ENCODE measurements at places on chromosomes 12 and 14.
A peak's percentile ranks its signal among the peaks of the same experiment; 100 is the strongest.

- no peak for DNase-seq
Observed at GRCh38 chr12:102501773-102502172, 21.4 kb upstream of the IGF1 start.

GRCh38 chr14:89430391-89431236, 13.6 kb upstream of the FOXN3 start:
- DNase-seq: peak; percentile 56

DNA sequence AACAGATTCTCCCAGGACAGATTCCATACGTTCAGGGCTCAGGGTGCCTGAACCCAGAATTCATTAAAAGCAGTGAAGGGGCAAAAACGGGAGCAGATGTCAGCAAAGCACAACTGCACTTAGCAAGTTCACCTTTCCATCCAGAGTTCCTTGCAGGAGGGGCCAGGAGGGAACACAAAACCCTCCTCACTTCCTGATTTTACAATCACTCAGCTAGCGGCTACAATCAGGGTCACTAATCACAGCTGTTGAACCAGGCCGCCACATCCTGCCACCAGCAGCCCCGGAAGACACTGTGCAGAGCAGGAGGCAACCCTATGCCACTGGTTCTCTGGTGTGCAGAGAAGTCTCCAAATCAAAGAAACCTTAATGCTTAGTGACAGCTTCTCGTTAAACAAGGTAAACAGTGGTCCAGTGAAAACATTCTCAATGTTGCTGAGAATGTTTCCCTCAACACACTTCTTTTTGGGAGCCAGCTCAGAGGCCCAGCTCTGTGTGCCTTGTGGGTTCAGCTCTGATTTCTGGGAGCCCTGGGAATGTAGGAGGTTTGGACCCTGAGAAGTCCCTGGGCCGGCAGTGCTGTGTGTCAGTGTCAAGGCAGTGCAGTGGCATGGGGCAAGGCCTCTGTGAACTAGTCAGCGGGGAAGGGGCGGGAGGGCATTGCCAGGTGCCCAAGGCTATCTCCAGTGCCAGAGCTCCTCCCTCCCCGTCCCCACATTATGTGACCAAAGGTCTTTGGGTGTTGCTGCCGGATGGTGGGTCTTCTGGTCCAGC, 54.5 kb downstream of the VCPKMT start:
- DNase-seq: peak; percentile 78

DNA sequence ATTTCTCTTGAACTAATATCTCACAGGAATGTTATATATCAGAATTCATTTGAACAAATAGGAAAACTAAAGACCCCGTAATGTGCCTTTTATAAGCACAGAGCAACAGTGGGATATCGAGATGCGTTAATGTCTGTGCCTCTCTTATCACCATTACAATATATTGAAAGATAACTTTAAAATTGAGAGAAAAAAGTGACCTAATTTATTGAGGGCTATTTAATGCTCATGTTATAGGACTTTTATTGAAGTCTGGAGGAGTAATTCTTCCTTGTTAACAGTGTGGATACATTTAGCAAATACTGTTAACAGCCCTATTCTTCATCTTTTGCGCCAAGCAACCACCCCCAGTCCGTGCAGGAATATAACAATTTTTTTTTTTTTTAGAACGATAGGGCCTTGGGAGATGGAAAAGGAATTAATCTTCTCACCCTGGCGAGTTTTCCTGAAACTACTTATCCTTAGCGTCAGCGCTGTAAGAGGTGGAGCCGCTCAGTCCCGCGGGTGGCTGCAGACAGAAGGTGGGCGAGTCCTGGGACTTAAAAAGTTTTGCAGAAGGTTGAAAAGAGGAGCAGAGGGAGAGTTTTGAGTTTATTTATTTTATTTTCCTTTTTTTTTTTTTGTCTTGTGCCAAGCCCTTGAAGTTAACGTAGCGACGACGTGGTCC, 11.0 kb downstream of the FOXG1 start:
- DNase-seq: no peak

GRCh38 chr12:127162902-127163301, 1104.1 kb upstream of the TMEM132C start:
- peak; percentile 19 for DNase-seq

GRCh38 chr12:45575823-45576475, 153.6 kb upstream of the ARID2 start:
- no peak for DNase-seq

GRCh38 chr12:14558473-14558959, 9.2 kb downstream of the PLBD1 start:
- no peak for DNase-seq

DNA sequence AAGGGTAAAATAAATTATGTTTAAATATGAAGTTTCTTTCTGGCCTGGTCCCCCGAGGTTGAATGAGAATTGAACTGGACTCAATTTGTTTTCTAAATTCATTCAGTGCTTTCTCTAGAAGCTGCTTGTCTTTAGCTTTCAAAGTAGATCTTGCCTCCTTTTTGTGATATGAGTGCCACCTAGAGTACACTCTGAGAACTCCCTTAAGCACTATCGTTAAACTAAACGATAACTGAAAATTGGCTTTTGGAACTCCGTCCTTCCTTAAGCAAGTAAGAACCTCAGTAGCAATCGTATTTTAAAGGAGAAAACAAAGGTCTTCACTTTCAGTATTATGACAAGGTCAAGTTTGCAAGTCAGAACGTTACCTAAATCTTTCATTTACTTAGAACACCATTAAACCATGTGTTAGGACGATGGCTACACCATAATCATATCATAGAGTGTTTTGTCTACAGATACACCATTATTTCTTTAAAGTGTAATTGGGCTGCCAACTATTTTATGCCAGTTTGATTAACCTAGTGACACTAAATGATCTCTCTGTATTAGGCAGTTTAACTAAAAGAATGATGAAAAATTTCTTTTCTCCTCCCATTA, 364.8 kb downstream of the SNAPC1 start:
- no peak for DNase-seq

DNA sequence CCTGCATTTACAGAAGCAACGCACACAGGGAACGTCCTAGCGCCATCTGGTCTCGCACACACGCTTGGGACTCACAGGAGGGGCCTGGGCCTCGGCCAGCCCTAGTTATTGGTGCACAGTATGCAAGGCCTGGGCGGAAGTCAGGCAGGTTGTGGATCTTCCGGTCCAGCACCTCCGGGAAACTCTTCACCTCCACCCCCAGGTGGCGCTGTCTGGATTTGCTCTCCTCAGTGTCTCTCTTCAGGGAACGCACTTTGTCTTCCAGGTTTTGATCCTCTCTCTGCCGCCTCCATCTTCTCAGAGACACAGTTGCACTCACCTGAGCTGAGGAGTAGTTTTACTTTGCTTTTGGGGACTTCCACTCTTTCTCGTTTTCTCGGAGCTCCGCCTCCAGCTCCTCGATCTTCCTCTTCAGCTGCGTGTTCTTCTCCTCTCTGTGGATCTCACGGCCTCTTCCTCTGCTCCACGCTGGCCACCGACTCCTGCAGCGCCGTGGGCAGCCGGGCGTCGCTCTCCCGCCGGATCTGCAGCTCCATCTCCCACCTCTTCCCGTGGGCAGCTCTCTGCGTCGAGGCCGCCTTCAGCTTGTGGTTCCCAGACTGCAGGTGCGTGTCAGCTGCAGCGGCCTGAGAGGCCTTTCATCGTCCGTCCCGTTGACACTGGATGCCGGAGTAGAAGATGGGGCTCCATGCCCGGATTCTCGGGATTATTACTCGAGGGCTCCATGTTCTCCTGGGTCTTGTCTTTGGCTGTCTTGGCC, 933.8 kb downstream of the TMEM121 start:
- peak; percentile 81 for DNase-seq

- DNase-seq: no peak
Observed at GRCh38 chr12:99067171-99067785, 422.2 kb downstream of the APAF1 start.

- DNase-seq: no peak
Observed at GRCh38 chr14:61362072-61362750, 40.8 kb downstream of the PRKCH start.

DNA sequence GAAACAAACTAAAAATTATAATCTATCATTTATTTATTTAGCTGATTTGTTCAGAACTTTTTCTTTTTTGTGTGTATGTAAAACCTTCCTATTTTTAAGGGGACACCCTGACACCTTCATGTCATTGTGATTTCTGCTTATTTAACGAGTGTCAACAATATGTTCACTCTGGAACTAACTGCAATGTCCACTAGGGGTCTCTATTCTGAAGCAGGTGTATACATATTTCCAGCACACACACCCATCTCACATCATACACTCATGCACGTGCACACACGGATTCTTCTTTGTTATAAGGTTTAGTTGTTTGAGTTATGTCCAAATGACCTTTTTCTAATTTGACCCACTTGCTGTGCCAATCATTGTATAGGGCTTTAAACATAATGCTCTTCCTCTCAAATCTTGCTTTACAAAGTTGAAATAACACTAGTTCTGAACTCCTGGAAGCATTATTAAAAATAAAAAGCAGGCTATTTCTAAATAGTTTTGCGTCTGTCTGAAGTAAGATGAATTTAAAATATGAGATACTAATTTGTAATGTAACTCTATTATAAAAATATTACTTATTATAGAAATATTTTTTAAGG, 15.5 kb downstream of the E2F7 start:
- no peak for DNase-seq

- no peak for DNase-seq
Observed at GRCh38 chr14:102223682-102224081, 81.3 kb downstream of the MOK start.

GRCh38 chr12:64025174-64025958, 180.9 kb downstream of the SRGAP1 start:
- no peak for DNase-seq

DNA sequence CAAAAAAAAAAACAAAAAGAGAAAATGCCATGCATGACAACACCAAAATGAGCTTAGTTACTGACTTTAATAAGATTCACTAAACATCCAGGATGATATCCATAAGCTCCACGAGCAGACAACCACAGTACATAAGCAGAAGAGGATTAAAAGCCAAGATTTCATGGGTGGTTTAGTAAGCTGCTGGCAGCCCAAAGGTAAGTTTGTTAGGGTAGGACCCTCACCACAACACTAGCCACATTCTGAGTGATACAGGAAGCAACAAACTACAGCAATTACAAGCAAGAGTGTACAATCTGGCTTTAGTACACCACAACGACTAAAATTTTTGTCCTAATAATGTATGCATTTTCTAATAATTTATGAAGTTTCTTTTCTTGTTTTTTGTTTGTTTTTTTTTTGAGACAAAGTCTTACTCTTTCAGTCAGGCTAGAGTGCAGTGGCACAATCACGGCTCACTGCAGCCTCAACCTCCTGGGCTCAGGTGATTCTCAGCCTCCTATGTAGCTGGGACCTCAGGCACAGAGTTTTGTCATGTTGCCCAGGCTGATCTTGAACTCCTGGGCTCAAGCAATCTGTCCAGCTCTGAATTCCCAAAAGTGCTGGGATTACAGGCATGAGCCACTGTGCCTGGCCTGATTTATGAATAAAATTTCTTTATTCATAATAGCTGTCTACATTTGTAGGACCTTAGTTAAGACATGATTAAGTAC, 221.4 kb downstream of the MED13L start:
- DNase-seq: no peak

DNA sequence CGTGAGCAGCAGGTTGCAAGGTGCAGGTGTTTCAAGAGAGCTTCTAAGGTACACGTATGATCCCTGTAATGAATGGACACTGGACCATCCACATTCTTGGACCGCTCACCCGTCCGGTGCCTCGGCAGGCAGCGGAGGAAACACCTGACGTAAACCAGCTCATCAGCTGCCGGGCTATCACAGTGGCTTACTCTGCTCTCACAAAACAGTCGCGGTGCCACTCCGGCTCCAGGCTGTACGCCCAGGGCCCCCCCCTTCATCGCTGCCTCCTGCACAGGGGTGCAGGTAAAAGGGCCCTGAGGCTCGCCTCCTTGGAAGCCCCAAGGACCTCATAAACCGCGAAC, 436 bp downstream of the VPS33A start:
- peak; percentile 45 for DNase-seq

DNA sequence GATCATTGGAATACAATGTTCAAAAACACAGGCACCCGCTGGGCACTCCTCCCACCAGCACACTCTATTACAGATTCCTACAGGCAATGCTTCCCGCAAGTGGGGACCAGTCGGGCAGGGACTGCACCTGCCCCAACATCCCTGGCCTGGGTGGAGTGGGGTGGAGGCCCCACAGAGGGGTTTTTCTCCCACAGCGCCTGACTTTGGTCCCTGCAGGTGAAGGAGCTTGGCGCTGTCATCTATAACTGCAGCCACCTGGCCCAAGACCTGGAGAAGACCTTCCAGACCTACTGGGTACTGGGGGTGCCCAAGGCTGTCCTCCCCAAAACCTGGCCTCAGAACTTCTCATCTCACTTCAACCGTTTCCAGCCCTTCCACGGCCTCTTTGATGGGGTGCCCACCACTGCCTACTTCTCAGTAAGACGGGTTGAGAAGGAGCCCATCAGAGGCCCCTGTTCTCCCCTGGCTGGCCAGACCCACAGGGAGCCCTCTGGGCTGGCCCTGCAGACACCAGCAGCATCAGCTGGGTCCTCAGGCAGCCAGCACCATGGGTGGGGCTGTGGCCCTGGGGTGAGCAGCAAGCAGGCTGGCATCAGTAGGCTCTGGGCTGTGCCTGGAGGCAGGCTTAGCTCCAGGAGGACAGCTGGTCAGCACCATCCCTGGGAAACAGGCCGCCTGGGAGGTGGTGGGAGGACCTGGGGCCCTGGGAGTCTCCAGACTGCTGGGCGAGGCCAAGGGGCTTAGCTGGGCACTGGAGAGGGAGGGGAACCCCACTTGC, 6.0 kb downstream of the PLD4 start:
- DNase-seq: no peak

GRCh38 chr14:73049428-73049827, 8.9 kb upstream of the RBM25 start:
- no peak for DNase-seq

- no peak for DNase-seq
Observed at GRCh38 chr12:5718073-5718472, 227.0 kb downstream of the ANO2 start.
